ENCODE measurements at places on chromosomes 11 and 22.

DNA sequence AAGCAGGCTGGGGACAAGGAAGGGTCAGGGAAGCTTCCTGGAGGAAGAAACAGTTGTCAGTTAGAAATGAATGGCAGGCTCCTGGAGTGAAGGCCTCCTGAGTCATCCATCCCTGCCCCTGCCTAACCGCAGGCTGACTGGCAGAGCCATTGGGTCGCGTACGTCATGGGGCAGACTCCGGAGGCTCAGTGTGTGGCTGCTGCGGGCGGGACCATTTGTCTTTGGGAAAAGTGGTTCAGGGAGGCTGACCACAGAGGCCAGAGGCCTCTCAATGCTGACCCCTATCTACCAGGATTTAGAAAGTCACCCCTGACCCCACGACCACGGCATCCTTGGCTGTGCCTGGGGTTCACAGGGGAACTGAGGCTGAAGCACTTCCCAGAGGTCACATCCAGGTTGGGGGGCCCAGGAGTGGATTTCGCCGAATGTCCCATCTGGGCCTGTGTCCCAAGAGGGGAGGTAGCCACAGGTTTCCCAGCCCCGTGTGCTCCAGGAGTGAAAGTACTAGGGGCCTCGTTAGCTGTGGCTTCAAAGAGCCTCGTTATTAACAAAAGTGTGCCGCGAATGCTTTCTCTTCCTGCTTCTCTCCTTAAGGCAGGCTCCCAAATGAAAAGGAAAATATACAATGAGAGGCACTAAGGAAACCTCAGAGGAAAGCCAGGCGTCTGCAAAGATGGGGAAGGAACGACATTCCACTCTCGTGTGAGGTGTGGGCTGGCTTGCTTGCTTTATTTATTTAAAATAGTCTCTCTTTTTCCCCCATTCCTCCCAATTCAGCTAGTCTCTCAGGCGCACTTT is 58.9 kb downstream of the FLRT1 start:
- no peak for DNase-seq

DNA sequence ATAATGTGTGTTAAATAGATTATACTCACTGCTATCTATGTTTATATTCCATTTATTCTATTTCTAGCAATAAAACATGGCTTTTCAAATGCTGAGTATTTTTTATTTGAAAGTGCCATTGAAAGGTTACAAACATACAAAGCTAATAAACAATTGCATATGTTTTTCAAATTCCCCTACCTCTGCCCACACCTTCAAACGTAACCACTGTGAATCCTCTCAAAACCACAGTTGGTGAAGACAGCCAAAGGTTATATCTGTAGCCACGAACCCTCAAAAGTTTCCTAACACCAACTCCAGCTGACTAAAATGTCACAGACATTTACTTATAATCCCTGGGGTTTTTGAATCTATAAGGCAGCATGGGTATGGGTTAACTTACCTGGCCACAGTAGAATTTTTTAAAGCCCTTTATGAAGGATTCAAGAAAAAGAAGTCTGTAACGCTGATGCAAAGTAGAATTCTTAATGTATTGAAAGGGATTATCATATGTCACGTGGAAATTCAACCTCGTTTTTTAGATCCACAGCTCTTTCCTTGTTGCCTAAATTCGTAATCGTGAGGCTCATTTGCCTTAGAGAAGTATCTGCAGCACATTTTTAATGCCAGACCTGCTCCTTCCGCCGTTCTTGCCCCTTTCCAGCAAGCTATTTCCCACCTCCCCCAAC is 122.5 kb upstream of the ZC3H12C start:
- DNase-seq: no peak

- DNase-seq: no peak
Observed at GRCh38 chr22:40019100-40019499, 24.3 kb downstream of the FAM83F start.

DNA sequence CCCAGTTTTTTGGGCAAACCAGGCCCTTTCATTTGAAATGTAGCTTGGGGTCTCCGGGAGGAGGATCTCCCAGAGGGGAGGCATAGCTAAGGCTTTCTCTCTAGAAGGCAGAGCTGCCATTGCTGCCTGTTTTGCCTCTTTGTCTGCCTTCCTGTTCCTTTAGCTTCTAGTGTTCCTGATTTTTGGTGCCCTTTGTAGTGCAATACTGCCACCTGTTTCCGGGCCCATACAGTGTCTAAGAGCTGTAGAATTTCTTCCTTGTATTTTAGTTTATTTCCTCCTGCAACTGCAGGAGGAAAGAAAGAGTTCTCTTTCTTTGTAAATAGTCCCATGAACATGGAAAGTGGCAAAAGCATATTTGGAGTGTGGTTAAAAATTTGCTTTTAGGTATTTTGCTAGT is 19.3 kb upstream of the GLYATL1 start:
- DNase-seq: no peak

GRCh38 chr11:27977031-27977430 is 130.9 kb downstream of the KIF18A start:
- DNase-seq: no peak

Measured in small intestine (tissue), 16 donors.